G401 (cell line): ENCODE measurements at places on chromosomes 12 and 14. TPM values are rescaled to one million over a fixed set of nuclear protein-coding genes. Genes with fewer than 3 reads are reported as not detected.

Gene RERGL
- total RNA-seq = not detected in 2 replicates

DNA sequence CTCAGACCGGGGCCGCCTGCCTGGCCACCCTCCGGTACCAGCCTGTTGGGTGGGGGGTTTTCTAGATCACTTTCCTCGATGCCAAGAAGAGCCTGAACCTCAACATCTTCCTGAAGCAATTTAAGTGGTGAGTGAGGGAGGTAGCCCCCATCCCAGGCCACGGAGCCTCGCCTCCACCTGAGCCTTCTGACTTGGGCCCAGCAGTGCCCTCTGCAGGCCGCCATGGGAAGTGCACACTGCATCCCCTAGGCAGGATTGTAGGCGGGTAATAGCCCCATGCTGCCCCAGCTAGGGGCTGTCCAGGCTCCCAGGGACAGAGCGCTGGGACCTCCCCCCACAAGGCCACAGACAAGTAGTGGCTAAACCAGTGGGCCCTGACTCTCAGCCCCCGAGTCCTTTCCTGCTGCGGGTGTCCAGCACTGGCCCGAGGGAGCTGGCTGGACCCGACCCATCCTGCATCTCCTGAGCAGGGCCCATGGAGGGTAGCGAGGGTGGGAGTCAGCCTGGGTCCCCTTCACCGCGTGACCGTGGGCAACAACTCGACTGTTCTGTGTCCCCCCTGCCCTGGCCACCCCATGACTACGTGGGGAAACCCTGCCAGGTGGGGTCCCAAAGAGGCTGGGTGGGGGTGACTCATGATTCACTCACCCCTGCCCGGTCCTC lies 15.3 kb upstream of the ADSS1 start:
- peak; percentile 50 for DNase-seq

Gene P3H3
- 56.4 and 70.5 TPM in 2 replicates for total RNA-seq

- no peak for DNase-seq
Observed at GRCh38 chr12:3700861-3701260, 52.0 kb downstream of the CRACR2A start.

DNA sequence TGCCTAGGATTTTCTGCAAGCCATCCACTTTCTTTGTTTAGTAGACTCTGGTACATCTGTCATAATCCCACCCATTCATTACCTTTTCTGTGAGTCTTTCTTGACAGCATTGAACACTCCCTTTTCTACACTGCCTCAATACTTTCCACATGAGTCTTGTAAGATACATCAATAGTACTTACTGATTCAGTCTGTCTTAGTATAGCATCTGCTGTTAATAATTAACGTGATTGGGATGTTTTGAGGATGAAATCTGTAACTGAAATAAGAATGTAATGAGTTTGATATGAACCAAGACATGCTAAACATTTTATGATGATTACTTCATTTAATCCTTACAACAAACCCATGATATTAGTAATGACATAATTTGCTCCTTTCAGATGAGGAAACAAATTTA lies 196.2 kb upstream of the FOXG1 start:
- no peak for DNase-seq

DNA sequence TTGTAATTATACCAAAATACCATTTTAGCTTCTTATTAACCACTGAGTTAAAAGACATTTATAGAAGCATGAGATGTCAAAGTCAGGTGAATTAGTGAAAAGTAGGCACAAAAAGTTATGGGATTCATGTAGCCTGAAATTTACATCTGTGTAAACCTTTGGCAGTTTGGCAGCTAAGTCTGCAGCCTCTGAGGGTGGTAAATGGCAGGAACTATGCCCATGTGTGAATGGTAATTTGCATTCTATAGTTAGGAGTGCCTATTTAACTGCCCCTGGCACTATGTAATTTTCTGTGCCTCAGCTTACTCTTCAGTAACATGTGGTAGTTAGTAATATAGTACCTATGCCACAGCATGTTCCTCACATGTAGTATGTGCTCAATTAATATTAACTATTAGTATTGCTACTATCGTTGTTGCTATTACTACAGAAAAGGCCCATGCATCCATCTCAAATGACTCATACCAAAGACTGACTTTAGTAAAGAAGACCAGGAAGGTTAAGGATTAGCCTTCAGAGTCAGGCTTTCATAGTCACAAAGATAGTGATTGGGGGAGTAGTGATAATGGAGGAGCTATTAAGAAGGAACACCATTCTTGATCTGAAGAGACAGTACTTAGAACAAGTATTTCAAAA lies 258.7 kb upstream of the BTG1 start:
- no peak for DNase-seq

Gene PCK2
- total RNA-seq = 64.7 and 86.2 TPM in 2 replicates

DNA sequence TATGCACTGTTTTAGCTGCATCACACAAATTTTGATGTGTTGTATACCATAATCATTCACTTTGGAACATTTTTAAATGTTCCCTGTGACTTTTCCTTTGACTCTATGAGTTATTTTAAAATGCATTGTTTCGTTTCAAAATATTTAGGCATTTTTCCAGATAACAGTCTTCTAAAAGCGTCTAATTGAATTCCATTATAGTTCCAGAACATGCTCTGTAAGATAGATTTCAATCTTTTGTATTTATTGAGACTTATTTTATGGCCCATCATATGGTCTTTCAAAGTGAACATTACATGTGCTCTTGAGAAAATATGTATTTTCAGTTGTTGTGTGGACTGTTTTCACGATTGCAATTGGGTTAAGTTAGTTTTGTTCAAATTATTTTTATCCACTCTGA lies 98.7 kb upstream of the ARHGAP5 start:
- no peak for DNase-seq

Gene AQP6
- total RNA-seq = 0.37 and 1.6 TPM in 2 replicates

Gene LRRC10
- total RNA-seq = not detected in 2 replicates

Gene SPIC
- total RNA-seq = not detected in 2 replicates

Gene SLC10A1
- not detected in 2 replicates for total RNA-seq

Gene RDH16
- total RNA-seq = not detected in 2 replicates

Gene PWP1
- total RNA-seq = 30.9 and 38.2 TPM in 2 replicates

GRCh38 chr14:90442388-90442787 lies 45.6 kb downstream of the CALM1 start:
- no peak for DNase-seq

DNA sequence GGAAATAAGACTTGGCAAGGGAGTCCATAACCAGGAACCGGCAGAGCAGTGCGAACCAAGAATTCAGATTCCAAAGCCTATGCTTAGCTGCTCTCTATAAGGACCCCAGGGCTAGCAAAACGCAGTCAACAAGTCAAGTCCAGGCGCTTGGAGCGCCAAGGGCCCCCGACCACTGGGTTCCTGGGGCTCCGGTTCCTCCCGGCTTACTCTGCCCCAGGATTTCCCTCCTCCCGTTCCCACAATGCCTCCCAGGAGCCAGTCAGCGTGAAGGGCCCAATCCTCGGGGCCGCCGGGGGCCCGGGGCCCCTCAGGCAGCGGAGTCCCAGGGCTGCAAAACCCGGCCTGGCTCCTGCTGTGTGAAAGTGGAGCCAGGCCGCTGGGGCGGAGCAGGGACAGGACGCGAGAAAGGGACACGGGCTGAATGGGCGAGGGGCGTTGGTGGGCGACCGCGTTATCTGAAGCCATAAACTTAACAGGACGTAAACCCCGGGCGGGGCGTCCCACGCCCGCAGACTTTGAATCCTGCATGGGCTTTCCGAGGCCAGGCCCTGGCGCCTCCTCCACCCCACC lies 1.5 kb downstream of the KRT8 start:
- no peak for DNase-seq

- DNase-seq = no peak
Observed at GRCh38 chr12:2322554-2323120, 269.9 kb downstream of the CACNA1C start.

DNA sequence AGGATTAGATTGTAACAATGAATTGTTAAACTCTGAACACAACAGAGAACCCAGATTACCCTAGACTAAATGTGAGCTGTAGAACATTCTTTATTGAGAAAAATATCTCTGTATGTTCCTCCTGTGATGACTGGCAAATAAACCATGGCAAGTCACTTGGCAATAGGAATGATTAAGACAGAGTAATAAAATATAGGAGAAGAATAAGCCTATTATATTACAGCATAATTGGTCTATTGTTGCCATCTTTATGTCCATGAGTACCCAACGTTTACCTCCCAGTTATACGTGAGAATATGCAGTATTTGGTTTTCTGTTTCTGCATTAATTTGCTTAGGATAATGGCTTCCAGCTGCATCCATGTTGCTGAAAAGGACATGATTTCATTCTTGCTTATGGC lies 211.2 kb upstream of the AVPR1A start:
- no peak for DNase-seq

- no peak for DNase-seq
Observed at GRCh38 chr12:6437586-6437985, 7.2 kb upstream of the CD27 start.

Gene PLEK2
- total RNA-seq = 0.80 and 1.3 TPM in 2 replicates

Gene SLC5A8
- not detected in 2 replicates for total RNA-seq

DNA sequence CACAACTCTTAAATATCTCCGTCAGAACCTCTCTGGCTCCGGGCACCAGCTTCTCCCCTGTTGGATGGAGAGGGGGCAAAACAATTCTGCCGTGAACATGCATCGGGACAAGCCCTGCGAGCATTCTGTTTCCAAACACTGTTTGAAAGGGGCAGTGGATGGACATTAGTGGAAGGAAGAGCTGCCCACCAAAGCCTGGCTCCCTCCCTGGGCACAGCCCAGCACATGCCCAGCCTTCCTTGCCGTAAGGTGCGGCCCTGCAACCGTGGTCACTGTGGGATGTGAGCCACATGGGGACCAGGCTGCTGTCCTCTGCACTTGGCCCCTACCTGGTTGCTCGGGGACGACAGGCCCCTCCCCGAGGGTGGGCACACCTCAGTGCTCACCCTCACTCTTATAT lies 54.0 kb downstream of the TRAFD1 start:
- no peak for DNase-seq

DNA sequence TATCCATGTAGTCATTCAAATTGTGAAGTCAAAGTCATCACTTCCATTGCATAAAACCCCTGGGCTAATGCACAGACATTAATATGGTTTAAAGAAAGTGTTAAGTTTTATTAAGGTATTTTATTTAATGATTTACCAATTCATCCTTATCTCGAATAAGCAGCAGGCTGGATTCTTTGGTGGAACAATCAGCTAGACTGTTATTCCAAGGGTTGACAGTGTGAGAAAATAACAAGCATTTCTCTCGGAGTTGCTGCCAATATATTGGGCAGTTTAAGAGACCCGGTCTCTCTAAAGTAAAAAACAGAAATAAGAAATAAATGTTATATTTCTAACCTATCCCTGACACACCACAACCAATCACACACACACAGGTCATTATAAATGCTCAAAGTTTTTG lies 9.4 kb downstream of the KLRB1 start:
- no peak for DNase-seq

Gene WNT5B
- total RNA-seq = 8.0 and 13.5 TPM in 2 replicates

DNA sequence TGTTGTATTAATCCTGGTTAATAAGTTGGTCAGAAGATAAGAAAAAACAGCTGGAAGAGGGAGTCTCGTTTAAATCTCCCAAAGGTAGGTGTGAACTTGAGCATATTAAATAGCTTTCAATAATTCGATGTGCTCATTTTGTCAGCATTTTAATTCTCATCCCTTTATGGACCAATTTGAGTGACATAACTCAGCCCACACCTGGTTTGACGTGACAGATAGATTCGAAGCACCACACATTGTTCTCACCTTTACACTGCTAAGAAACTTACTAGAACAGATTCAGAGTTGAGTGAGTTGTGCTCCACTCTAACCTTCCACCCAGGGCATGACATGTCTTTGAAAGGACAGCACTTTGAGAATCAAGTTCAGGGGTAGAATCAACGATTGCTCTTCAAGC lies 161.4 kb upstream of the GZMB start:
- DNase-seq = no peak

DNA sequence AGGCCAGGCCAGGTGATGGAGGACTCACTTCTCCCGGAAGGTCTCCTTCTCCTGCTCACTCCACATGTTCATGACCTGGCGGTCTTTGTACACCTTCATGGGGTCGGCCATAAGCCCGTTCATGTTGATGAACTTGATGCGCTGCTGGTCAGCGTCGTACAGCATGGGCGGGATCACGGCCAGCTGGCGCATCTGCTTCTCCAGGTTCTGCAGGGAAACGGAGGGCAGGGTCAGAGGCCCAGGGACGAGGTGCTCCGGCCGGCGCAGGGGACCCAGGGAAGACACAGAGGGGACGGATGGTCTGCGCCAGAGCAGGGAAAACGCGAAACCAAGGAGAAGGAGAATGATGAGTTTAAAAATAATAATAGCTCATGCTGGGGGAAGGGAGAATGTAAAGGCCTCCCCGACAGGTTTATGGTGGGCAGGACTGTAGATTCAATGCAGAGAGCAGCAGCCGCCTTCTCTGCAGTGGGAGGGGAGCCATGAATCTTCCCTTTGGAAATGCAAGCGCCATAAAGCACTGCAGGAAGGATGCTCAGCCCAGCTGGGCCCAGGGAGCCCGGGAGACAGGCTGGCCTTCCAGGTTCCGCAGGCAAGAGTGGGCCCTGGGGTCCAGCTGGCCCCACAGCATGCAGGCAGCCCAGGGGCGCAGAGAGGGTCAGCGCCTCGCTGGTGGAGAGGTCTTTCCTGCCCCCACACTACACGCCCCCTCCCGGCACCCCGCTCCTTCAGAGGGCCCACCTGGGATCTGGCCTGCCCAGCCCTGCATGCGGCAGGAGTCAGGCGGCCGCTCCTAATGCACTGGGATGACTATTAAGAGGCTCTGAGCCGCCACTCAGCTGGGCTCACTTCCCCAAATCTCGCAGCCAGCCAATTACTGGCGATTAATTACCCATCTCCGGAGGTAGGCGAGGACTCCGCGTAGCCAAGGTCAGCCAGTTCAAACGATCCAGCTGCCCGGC lies 132.0 kb downstream of the RFLNA start:
- DNase-seq = no peak

Gene POTEG
- total RNA-seq = not detected in 2 replicates
